ENCODE measurements at places on chromosomes 16 and 17.

- DNase-seq = no peak
Measured at GRCh38 chr16:74607310-74607961, 522 bp upstream of the GLG1 start.

DNA sequence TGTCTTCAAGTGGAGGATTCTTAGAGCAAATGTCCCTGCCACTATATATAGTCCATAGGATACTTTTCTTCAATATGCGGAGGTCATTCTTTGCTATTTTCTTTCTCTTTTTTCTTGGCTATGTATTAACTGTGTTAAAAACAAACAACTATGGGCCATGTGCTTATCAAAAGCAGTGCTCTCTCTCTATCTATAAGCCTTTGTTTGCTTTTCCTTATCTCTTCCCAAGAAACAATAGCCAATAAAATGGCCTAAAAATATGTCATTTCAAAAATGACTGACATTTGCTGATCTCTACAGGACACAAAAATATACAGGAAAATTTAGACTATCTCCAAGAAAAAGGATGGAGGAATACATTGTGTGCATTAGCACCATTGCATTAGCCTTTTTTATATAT is 212.1 kb downstream of the MAF start:
- DNase-seq = no peak

- DNase-seq = no peak
Measured at GRCh38 chr17:77755410-77755963, 203.0 kb upstream of the TNRC6C start.

DNA sequence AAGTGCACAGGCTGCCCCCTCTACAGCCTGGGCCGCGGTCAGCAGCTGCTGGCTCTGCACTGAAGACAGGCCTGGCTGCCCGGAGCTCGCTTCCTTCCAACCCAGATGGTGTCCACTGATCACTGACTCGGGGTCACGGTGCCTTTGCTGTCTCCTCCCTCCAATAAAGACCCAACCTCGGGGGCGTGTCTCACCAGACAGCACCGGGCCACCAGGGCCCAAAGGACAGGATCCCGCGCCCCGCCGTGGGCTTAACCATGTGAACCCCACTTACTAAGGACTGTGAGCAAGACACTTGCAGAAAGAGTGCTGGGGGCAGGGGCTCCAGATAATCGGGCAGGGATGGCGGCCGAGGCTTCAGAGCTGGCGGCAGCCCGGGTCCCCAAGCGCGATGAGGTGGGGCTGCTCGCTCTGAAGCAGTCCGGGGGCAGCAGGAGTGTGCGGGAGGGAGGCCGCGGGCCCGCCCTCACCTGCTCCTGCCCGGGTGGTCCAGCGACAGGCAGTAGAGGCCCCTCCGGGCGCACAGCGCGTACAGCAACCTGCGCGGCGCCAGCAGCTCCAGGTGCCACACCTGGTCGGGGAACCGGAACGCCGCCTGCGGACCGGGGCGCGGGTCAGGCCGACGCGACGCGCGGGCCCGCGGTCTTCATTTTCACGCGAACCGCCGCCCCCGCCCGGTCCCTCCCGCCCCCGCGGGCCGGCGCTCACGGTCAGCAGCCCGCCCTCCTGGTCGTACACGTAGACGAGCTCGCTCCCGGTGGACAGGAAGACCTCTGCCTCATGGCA is 502 bp downstream of the FAAP100 start:
- peak; percentile 52 for DNase-seq

DNA sequence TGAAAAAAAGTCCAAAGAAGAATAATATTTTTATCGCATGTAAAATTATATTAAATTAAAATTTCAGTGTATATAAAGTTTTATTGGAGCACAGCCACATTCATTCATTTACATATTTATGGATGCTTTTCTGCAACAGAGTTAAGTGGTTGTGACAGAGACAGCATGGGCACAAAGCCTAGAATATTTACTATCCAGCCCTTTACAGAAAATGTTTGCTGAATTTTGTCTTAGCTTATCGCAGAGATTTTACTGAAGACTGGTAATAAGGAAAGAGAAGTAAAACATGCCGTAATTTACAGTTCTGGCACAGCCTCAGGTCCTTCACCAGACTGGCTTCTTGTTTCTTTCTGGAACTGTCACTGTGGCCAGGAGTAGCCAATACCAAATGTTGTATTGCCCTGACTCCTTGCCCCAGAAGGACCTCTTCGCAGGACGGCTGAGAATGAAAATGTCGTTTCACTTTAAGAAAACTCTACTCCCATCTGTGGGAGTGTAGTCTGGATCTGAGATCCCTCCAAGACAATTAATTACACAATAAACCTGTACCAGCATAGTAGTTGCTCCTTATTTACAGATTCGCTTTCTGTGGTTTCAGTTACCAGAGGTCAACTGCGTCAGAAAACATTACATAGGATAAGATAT is 94.9 kb upstream of the GOT2 start:
- no peak for DNase-seq

DNA sequence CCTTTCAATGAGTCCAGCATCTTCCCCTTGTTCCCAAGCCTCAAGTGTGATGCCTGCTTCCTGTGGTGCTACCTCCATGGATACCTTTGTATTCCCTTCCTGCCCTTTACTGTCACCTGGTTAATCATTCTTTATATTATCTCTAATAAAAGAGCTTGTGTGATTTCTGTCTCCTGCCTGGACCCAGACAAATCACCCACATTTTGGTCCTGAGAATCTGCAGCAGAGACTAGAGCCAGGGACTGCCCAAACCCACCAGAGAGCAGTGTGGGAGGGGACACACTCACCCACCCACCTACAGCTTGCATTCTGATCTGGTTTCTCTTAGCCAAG is 30.2 kb downstream of the CDRT4 start:
- DNase-seq = no peak

DNA sequence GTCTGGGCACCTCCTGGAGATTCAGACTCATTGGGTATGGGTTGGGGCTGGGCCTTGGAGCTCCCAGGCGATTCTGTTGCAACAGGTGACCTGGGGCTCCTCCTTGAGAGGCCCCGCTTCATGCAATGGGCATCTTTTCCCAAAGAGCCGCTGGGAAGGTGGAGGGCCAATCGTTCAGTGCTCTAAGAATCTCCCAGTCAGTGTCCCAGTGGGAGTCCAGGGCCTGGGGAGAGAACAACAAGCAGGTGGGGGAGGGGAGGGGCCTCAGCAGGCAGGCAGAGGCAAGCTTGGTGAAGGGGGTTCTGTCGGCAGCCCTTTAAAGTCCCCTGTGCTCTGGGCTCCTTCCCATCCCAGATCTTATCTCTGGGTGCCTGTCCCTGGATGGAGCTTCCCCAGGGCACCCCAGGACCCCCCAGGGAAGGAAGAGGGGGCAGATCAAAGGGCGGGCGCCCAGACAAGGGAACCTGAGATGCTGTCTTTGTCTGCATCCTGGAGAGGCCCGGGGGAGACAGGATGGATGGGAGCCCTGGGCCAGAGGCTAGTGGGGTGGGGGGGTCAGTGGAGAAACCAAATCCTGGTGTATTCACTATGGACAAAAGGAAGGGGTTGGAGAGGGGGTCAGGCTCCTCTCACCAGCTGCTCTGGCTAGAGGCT is 30.5 kb upstream of the NXPH3 start:
- DNase-seq = no peak

GRCh38 chr17:42698736-42699414 is 16.5 kb downstream of the CNTNAP1 start:
- no peak for DNase-seq

- DNase-seq = peak; percentile 87
Measured at GRCh38 chr17:78970834-78971755, 8.6 kb downstream of the LGALS3BP start.

- no peak for DNase-seq
Measured at GRCh38 chr17:44348234-44348987, 3.3 kb downstream of the GRN start.

DNA sequence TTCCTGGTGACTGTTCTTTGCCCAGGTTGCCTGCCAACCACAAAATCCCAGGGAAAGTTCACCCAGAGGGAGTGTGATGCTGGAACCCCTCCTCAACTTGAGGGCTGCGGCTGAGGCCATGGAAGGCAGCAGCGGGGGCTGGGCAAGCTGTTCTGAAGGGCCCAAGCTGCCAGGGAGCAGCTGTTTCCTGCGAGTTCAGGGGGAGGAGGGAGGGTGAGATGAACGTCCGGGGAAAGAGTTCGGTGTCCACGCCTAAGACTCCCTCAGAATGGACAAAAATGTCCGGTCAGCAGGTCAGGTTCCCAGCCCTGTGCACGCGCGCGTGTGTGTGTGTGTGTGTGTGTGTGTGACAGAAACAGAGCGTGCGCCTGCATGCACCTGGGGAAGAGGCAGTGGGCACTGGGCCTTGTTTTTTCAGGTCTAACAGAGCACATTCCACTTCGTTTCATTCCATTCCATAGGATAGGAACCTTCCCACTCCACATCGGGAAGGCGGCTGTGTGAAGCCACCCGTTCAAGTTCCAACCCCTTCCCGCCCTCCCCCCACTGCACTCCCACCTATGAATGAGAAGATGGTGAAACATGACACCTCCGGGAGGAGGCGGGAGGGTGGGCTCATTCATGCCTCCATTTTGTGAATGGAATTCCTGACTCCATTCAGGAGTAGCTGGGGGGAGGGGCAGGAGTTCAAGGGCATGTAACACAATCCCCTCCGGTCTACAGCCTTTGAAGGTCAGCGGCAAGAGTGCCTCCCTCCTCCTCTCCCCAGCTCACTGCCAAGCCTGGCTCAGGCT is 15.7 kb downstream of the ETV4 start:
- DNase-seq = peak; percentile 100

GRCh38 chr16:31502981-31503380 is 5.2 kb downstream of the RUSF1 start:
- no peak for DNase-seq

DNA sequence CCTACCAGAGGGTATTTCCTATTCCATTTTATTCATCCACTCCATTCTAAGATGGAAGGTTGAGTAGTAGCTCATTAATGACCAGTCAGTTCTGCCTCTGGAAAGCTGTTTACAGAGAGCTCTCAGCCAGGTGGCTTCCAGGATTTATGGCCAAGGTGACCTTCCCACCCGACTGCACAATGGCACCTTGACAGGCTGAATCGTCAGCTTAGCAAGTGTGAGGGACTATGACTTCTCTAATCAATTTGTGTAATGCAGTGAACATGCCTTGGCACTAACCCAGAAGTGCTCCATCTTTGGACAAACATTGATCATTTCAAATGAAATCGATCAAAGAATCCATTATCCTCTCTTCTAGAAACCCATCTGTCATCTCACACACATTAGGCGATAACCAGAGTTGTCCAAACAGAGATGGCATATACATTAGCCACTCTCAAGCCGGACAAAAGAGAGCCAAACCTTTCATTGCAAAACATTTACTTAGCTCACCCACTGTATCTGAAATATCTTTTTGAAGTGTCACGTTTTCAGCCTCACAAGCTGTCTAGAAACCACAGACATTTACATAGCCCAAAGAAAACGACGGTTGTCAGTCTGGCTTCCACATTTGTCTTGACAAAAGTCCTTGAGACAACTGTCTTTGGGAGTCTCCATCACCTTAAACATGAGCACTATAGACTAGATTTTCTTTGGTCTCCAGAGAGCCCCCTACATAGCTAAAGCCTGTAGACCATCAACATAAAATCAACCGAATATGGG is 35.6 kb downstream of the CLEC3A start:
- no peak for DNase-seq

DNA sequence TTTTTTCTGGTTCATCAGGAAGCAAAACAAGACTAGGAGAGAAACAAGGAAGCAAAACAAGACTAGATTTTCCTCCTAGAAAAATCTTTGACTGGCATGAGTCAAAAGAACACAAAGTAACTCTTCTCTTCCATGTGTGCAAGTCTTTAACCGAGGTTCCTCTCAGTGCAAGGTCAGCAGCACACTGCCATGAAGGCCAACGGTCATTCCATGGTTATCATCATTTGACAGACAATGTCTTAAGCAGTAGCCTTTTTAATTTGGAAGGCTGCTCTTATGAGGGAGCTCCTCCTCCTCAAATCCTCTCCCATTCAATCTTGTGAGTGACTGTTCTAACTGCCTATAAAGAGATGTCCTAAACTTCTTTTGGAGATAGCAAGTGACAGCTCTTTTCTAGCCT is 15.4 kb upstream of the DHRS13 start:
- DNase-seq = no peak

DNA sequence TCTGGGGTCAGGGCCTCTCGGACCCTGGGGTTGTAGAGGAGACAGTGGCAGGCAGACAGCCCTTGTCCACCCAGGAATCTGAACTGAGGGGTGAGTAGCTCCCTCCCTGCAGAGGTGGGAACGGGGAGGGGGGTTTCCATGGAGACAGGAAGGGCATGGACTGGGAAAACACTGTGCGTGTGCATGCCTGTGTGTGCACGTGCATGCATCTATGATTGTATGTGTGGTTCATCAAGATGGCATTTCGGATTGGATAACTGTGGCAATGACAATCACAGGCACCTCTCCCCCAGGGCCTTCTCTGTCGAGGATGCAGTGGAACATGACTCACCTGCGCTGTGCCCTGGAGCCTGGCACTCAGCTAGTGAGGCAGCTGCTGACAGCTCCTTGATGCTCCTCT is 6.1 kb upstream of the CD300C start:
- no peak for DNase-seq

GRCh38 chr17:27469256-27469655 is 13.0 kb downstream of the KSR1 start:
- DNase-seq = peak; percentile 33

- DNase-seq = no peak
Measured at GRCh38 chr16:84461029-84461412, 43.4 kb downstream of the MEAK7 start.

GRCh38 chr16:69187446-69188235 is 677 bp downstream of the SNTB2 start:
- peak; percentile 77 for DNase-seq

DNA sequence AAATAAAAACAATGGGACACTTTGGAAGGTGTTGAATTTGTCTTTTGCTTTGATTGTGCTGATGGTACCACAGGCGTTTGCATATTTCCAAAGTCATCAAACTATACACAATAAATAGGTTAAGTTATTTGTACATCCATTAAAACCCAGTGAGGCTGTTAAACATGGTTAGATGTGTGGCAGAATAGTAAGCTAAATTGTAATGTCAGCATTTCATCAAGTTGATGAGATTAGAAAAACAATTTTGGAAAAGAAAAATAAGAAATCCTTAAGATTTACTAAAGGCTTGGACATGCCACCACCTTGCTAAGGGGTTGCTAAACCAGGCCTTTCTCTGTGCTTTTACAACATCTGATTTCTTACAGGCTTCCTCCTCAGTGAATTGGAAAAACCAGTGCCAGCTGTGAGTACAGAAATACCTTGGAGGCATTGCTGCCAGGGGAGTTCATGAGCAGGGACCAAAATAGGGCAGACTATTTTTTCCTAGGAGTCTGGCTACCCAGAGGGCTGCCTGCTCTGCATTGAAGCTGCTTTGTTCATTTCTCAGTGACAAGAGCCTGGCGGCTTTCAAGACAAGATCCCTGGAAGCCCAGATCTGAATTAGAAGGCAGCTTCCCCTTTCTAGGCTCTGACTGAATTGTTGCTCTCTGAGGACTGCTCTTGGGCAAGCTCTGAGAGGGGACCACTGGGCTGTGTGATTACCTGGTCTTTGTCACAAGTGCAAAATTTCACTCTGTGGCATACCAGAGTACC is 43.4 kb upstream of the CA10 start:
- DNase-seq = no peak

DNA sequence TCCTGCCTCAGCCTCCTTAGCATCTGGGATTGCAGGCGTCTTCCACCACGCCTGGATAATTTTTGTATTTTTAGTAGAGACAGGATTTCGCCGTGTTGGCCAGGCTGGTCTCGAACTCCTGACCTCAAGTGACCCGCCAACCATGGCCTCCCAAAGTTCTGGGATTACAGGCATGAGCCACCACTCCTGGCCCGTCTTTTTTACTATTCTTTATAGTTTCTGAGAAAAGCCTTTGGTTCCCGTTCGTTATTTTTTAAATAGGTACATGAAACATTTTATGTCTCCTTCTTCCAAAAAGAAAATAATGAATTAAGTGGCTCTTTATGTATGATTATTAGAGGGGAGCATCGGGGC is 570 bp upstream of the BCO1 start:
- no peak for DNase-seq
